CD8-positive, alpha-beta memory T cell (primary cell): ENCODE measurements at places on chromosomes 7 and 10.

DNA sequence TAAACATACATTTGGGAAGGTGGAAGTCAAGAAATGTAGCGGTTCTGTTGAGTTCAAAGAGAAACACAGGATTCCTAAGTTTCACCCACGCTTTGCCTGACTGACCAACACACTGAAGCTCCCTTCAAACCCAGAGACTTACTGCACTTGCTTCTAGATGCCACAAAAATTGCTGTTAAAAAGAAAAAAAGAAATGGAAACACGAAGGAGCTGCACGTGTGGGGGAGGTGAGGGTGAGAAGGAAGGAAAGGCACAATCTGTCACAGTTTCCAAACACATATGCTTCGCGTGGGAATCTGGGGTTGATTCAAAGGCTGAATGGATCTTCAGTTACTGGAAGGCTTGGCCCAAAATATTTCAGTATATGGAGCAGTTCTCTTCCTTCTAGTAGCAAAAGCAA is 495.6 kb downstream of the DNAJB6 start:
- DNase-seq = no peak

DNA sequence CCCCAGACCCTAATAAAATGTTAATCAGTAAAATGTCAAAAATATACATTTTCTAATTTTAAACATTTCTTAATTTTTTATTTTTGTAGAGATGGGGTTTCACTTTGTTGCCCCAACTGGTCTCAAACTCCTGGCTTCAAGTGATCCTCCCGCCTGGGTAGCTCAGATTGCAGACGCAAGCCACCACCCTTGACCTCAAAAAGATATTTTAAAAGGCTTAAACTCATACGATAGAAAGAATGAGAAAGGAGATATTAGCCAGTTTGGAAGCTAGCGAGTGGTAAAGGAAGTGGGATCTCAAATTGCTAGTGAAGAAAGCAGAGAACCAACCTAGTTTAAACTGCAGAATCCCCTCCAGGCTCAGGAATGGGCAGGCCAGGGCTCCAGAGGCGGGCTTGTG is 4.5 kb downstream of the WIPI2 start:
- DNase-seq = no peak

DNA sequence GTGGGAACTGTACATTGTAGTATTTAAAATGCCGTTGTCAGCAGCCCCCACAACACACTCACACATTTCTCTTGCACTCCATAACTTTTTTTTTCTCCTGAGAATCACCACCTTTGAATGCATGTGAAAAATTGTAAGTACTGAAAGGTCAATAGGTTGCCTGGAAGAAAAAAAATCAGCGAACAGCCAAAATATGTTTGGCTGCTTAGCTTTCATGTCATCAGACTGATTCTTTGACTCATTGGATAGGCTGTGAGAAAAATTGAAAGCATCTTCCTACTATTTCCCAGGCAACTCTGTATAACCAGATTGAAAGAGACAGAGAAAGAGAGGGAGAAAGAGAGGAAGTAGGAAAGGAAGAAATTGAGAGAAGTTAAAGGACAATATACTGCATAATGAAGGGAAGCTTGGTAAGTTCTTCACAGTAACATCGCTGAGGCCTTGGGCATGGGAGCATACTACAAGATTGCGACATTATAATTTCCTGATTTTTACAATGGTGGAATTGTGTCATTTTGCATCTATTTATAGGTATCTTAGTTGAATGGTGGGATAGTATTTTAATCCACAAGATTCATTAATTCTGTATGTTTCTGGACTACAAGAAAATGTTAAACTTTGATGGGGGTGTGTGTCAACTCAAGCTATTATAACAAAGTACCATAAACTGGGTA is 249.3 kb upstream of the KCND2 start:
- DNase-seq = no peak

GRCh38 chr7:138359870-138360559 is 100.0 kb upstream of the TRIM24 start:
- no peak for DNase-seq

- DNase-seq = no peak
Observed at GRCh38 chr10:132152896-132153580, 33.7 kb upstream of the DPYSL4 start.

GRCh38 chr10:23656735-23657134 is 217.9 kb downstream of the OTUD1 start:
- DNase-seq = no peak

GRCh38 chr7:98202367-98203195 is 8.7 kb upstream of the BHLHA15 start:
- DNase-seq = peak; percentile 17

DNA sequence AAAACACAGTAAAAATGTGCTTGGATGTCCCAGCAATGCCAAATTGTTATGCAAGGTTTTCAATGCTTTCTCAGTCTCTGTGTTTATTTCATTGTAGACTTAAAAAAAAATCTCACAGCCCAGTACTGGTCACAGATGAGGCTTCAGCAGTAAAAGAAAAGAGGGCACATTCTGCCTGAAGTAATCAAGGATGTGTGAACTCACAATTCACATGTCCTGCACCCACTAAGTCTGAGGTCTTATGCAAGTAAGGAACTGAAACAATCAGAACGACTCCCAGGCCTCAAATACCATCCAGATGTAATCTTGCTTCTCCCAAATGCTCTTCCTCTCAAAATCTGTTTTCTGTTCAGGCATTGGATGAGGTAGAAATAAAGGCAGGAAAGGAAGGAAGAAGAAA is 33.7 kb downstream of the ADRB1 start:
- DNase-seq = no peak
